ENCODE measurements at places on chromosomes 7 and 10.

DNA sequence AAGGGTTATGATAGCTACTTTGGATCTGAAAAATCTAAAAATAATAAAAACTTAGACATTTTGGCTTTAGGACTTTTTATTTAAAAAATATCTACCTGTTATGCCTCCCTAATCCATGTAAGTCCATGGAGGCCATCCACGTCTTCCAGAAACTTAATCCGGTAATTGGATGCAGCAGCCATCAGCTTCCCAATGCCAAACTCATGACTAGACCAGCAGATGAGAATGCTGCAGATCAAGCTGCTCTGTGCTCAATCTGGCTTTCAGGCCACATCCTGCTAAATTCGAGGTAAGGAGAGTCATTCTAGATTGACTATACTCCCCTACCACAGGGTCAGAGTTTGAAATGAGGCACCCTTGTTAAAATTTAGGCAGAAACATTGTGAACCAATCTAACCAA lies 168.5 kb upstream of the TCERG1L start:
- DNase-seq, result no peak

- no peak for DNase-seq
Measured at GRCh38 chr10:1573981-1574380, 163.3 kb downstream of the ADARB2 start.

- DNase-seq, result no peak
Measured at GRCh38 chr10:93072713-93073538, 767 bp upstream of the CYP26A1 start.

DNA sequence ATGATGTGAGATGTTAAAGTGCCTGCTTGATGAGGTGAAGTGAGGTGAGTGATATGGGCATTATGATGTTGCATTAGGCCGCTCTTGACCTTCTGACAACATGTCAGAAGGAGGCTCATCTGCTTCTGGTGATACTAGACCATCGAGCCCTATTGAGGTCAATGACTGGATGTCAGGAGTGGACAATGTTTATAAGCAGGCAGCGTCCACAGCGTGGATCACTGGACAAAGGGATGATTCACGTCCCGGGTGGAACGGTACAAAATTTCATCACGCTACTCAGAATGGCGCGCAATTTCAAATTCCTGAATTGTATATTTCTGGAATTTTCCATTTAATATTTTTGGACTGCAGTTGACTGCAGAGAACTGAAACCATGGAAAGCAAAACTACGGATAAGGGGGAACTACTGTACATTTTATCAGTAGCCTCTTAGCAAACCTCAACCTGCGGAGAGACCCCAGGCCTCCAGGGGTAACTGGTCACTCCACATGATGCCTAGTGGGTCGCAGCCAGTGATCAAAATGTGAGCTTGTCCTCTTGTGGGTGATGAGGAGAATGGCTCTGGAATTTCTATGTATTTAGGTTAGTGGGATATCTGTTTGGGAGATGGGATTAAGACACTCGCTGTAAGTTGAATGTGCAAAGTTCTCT lies 5.7 kb upstream of the ZCCHC24 start:
- DNase-seq, result no peak

DNA sequence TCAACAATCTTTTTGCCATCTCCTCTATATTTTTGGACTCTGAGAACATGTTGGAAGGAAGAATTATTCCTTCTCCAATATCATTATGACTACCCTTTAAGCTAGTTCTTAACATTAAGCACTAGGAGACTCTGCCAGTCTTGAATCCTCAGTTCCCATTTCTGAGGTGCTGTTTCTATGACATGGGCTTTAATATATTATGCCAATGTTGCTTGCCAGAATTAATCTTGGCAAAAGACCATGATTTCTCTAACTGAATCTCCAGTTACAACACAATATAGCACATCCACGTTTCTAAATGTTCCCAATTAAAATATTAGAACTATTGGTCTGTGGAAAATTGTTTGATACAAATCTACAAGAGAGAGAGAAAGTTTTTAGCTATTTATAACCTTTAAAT lies 250.0 kb downstream of the HGF start:
- no peak for DNase-seq

DNA sequence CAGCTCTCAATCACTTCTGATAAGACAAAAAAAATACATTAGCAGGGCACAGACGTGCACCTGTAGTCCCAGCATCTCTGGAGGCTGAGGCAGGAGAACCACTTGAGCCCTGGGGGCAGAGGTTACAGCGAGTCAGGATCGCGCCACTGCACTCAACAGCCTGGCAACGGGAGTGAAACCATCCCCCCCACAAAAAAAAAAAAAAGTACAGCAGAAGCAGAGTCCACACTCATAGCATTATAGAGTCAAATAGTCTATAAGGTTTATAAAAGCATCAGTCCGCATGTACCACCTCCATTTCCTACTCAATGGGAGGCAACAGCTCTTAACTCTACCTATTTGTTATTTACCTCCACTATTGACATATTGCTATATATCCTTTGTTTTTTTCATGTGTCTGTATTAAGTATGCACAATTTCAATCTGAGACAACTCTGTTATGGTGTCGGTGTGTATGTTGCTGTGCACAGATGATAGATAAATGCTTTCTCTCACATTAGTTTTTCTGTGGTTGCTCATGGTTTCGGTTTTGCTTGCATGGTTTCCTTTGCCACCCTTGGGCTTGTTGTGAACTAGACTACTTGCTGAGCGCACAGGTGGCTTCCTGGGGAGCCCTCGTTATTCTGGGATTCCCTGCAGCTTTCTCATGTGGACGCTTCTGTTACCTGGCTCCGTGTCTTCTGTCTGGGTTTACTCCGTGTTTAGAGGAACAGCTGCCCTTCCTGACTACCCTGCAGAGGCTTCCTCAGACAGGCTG lies 40.4 kb downstream of the PROSER2 start:
- peak; percentile 69 for DNase-seq

- DNase-seq, result no peak
Measured at GRCh38 chr7:24602860-24603456, 29.7 kb downstream of the PALS2 start.

DNA sequence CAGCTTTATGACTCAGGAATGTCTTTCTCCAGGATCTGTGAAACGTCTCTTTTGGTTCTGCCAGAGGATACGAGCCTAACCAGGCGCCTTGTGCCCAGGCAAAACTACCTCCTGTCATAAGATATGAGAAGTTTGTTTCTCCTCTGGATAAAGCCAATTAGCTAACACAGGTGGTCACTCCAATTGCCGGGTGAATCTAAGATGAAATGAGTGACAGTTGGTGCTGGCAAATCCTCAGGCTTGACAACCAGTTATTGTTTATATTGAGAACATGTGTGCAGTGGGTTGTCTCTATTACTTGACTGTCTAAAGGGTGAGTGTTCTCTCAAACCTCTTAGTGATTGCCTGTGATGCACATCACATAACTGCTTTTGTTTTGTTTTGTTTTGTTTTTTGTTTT lies 449.1 kb downstream of the XPNPEP1 start:
- DNase-seq, result no peak

DNA sequence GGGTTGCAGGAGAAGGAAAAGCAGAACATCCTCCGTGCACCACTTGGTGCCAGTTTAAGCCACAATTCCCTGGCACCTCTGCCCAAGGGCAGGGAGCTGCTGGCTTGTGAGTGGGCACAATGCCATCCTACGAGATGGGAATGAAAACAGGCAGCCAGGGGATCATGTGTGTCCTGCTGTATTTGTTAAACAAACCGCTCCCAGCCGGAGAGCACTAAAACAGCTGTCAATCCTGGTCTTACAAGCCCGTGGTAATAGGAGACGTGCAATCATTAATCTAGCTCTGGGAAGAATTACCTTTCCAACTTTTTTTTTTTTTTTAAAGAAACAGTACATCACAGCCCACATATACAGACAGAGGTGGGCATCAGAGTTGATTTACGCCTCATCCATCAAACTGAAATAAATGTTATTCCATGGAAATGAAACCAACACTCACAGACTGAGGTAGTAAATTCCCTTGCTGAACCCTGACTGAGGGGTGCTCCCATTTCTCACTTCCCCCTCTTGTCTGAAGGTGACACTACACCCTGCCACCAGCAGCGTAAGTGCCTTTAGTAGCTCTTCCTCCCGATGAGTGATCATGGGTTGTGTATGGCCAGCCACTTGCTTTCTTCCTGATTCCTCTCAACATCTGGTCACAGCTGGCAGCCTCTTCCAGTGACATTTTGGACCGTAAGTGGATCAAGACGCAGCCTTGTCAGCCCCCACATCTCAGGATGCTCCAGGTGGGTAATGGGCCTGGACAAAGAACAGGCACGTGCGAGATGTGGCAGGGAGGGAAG lies 143.8 kb downstream of the TEX36 start:
- no peak for DNase-seq

DNA sequence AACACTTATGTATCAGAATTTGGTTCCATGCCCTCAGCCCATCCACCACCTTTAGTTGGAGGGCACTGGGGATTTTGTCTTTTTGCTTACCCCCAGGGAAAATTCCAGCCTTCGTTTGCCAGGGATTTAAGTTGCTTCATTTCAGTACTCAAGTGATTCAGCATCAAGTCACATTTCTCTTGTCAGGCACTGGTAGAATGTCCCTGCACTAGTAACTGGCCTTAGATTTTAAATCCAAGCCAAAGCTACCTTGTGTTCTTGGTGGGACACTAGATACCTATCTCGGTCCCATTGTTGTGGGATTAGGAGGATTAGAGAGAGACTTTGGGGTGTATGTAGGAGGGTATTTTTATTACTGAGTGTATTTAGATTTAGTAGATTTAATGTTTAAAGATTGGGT lies 613.1 kb downstream of the SUGCT start:
- no peak for DNase-seq

- no peak for DNase-seq
Measured at GRCh38 chr7:5361446-5362127, 62.0 kb downstream of the TNRC18 start.

DNA sequence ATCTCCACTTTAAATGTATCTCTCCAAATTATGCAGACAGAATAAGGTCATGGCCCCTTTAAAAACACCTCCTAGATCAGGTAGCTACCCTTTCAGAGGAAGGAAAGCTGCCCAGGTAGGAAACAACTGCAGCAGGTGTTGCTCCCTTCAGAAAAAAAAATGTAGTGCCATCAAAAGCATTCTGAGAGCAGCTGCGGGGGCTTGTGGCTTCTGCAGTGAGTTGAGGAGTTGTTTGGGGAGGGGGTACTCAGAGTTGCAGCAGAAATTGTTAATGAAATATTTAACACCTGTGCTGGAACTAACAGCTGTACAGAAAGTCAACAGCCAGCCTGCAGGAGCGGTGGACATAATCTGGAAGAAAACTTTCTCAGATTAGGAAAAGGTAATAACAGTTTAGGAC lies 24.0 kb downstream of the CDHR3 start:
- no peak for DNase-seq

DNA sequence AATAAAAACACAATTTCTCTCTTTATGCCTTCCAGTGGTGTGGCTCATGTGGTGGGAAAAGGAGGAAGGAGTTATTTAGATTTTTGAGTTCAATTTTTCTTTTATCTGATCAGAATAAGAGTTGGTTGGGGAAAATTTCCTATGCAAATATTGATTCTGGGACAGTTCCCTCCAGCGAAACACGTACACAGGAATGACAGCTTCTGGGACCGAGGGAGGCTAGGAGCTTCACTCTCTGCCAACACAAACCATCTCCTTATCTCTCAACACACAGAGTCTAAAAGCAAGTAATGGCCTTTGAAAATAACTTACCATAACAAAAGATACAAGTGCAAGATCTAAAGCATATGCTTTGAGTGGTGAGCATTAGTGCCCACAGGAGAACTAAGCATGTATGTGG lies 122.7 kb downstream of the RAPGEF5 start:
- DNase-seq, result no peak

Measured in activated T-helper 2 cell treated with anti-CD3 and anti-CD28 coated beads, Interferon-gamma antibody, Interleukin-2, Interleukin-4, amounts not matched to agents 10 μg/mL and 5 μg/mL and 100 μg/mL, durations not matched to agents 14 hours and 24 hours and 36 hours (primary cell).